NCI-H524 (cell line): ENCODE measurements at places on chromosomes 4 and X.

- peak; percentile 11 for DNase-seq
Observed at GRCh38 chr4:142126890-142127497, 490.6 kb downstream of the IL15 start.

- DNase-seq, result no peak
Observed at GRCh38 chrX:41789374-41789773, 65.4 kb downstream of the GPR82 start.

DNA sequence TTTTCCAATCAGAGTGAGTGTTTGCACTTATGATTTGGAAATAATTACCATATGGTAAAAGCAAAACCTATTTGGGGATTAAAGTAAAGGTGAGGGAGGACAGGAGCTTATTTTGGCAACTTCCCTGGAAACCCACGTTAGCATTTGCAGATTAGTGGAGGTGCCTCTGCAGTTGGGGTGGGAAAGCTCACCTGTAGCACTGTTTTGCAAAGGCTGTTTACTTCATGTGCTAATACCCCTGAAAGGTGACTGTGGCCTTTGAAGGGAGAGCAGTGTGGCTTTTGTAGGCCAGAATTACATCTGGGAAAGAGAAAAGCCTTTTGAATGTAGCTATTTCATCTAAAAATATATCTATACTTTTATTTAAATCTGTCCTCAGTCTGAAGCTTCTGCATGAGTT, 9.4 kb downstream of the SUPT20HL1 start:
- no peak for DNase-seq

GRCh38 chr4:145865274-145865941, 73.2 kb downstream of the ZNF827 start:
- no peak for DNase-seq

DNA sequence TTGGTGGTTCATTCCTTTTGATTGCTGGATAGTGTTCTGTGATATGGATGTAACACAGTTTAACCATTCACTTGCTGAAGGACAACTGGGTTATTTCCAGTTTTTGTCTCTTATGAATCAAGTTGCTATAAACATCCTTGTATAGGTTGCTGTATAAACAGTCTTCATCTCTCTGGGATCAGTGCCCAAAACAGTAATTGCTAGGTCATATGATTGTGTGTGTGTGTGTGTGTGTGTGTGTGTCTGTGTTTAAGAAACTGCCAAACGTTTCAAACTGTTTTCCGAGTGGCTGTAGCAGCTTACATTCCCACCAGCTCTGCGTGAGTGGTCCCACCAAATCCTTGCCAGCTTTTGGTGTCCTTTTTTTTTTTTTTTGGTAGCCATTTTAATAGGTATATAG, 60.4 kb downstream of the F11 start:
- DNase-seq, result no peak
